ENCODE measurements at places on chromosomes 3 and 15.

GRCh38 chr3:78004571-78004970, 964.7 kb downstream of the ROBO2 start:
- DNase-seq, result no peak

DNA sequence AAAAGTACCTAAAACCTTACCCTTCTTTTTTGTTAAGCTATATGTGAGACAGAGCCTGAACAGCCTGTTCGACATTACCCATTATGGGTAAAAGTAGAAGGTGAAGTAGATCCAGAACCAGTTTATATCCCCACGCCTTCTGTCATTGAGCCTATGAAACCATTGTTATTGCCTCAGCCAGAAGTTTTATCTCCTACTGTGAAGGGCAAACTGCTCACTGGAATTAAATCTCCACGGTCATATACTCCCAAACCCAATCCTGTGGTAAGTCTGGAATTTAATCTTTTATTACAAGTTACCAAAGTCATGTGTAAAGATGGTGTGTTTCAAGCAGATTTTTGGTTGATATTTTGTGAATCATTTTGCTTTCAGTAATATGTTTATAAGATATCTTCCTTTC, 47.1 kb upstream of the MAPKBP1 start:
- no peak for DNase-seq

- no peak for DNase-seq
Measured at GRCh38 chr3:33758281-33758680, 40.1 kb upstream of the PDCD6IP start.

DNA sequence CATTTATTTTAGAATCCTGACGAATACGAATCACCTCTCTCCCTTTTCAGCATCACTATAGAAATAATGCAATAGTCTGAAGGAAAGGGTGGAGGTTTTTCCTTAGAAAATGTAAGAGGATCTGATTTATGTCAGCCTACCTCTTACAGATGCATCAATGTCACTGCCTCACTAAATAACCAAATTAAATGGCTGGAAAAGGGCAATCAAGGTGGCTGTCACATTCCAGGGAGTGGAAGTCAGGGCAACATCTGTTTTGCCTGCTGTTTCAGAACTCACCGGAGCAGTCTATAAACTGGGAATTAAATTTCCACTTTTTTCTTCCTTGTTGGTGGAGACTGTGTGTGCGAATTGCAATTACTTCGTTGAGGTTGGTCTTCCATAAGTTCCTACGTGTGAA, 299.3 kb upstream of the PDZRN3 start:
- peak; percentile 53 for DNase-seq

DNA sequence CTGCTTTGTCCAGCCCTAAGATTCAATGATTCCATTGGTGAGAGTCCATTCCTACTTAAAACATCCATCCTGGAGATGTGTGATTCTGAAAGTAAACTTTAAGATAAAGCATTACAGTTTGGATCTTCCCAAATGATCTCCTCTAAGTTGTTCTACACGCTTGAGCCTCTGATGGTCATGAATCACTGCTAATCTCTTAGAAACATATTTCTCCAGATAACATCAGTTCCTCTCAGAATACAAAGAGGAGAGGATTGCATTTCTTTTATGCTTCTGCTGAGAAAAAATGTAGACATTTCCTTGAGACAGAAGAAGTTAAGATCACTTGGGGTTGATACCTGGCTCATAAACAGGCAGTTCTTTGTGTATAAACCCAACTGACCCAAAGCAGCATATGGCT, 281.2 kb upstream of the DPH6 start:
- DNase-seq, result no peak

DNA sequence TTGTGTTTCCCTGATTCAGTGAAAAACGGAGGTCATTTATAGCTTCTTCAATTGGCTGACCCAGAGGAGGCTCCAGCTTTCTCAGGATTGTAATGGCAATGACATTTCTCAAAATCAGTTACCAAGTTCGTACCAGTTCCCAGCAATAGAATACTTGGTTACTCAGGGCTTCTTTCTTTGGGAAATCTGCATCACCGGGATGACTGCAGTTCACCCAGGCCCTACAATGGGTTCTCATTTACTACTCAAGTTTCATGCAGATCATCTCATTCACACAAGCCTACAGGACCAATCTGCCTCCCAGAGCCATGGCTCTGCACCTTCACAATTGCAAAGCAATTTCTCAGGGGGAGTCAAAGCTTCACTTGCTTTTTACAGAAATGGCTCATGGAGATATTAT, 109.6 kb downstream of the FHIT start:
- DNase-seq, result no peak

- peak; percentile 56 for DNase-seq
Measured at GRCh38 chr3:73848173-73848906, 223.6 kb upstream of the PDZRN3 start.

DNA sequence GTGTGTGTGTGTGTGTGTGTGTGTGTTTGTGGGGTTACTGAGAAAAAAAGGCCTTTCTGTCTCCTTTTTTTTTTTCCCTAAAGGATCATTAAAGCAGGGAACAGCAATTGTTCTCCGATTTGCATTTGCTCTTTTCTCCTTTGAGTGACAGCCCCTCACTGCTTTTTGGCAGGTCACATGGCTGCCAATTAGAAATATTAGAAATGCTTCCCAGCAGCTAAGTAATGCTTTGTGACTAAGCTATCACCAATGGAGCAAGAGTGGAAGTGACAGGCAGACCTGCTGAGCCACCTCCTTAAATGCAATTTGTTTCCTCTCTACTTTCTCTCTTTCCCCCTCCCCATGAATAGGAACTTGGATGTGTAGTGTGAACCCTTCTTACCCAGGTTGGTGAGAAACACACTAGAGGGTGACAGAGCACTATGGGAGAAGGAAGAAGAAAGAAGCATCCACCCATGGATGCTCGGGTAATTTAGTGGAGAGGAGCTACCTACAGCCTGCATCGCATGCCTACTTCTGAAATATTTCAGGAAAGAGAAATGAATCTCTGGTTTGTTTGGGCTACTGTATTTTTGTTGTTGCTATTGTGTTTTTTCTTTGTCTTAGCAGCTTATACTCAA, 165.2 kb upstream of the PDZRN3 start:
- no peak for DNase-seq

GRCh38 chr15:87577336-87577735, 679.2 kb downstream of the NTRK3 start:
- DNase-seq, result no peak

- peak; percentile 63 for DNase-seq
Measured at GRCh38 chr15:23629234-23629805, 18.3 kb downstream of the MAGEL2 start.

GRCh38 chr3:30894521-30895251, at the start of gene GADL1:
TSS of gene GADL1 (minus strand) at chr3:30894661. CDS start at chr3:30894614, 47 bp downstream.
- peak; percentile 20 for DNase-seq

DNA sequence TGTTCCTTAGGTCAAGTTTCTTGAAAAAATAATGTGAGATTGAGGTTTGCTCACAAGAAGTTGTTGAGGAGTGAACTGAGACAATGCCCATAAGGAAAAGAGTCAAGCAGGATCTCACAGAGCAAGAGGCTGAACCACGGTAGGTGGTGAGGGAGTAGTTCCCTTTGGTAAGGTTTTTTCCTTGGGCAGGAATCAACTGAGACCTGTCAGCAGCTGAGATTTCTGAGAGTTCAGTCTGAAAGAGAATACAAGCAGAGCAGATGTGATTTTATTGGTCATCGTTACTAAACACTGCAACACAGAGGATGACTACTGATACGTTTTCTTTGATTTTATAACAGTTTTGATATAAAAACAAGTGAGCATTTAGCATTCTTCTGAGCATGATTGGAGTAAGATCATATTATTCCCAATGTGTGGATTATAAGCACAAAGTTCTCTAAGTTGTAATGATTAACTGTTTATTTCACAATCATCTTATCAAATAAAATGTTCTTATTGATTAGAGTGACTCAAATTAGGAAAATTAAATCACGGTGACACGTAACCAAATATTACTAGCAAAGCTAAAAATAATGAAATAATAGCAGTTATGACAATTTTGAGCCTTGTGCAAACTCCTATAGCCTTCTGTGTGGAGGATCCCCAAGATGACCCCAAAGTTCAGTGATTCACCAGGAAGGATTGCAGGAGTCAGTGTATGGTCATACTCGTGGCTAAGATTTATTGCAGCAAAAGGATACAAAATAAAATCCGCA, 346.2 kb upstream of the ZNF717 start:
- DNase-seq, result no peak

- peak; percentile 25 for DNase-seq
Measured at GRCh38 chr3:172096881-172097420, 57.6 kb downstream of the FNDC3B start.

DNA sequence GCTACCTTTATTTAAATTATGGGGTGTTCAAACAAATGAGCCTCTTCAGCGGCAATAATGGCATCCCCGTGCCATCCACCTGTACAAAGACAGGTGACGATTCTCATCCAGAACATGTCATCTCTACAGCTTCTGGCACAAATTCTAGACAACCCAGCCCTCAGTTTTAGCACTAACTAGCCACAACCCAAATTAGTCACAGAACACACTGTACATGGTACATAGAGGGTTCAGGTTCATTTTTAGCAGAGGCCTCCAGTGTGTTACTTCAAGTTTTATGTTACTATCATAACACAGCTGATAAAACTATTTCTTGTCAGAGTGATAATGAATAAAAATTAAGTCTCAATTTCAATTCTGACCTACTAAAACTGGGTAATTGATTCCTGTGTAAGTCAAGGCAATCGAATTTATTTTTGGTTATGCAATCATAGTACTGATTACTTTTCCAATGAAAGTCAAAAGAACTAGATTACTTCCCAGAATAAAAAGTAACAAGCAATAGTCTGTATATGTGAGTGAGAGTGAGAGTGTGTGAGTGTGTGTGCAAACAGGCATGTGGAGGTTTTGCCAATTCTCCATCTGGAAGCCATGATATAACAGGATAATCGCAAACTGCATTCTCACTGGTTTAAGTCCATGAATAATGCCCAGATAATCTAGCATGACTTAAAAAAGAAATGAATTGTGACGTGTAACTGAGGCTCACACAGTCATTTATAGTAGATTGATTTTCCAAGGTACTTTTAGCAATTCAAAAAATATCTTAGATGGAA, 37.4 kb downstream of the SHQ1 start:
- DNase-seq, result peak; percentile 73

DNA sequence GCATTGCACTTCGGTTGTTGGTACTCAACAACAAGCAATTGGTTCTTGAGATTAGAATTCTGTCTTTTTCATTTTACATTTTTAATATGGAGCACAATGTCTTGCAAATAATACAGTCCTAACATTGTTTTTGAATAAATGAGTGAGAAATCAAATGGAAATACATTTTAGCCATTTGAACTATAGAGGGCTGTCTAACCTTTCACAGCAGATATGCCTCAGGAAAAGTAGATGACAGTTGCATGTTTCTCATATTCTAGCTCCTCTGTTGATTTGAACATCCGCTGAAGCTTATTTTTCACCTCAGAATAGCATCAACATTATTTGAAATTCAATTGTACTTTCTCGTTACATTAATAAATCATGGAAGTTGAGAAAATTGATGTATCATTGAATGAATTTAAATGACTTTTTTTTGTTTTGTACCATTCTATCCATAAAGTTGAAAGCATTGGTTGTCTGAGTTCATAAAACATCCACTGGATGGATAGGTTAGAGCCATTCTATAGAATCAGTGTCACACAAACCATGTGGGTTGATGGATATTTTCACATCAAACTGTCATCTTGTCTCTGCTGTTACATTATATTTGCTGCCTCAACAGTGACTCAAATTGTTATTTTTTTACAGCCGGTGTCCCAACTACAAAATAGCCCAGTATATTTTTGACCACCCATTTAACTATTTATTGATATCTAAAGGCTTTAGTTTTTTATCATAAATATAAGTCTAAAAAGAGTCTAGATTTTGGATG, 928.3 kb downstream of the NSUN3 start:
- no peak for DNase-seq

DNA sequence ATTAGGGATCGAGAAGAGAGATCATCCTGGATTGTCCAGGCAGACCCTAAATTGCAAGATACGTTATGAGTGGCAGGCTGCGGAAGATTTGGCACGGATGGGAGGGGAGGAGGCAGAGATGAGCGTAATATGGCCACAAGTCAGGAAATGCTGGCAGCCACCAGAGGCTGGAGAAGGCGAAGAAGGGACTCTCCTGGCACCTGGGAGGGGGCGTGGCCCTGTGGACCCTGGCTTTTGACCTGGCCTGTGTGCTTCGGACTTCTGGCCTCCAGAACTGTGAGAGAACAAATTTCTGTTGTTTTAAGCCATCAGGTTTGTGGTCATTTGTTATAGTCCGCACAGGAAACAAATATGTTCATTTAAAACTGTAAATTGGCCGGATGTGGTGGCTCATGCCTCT, 31.9 kb upstream of the IGF1R start:
- peak; percentile 96 for DNase-seq

DNA sequence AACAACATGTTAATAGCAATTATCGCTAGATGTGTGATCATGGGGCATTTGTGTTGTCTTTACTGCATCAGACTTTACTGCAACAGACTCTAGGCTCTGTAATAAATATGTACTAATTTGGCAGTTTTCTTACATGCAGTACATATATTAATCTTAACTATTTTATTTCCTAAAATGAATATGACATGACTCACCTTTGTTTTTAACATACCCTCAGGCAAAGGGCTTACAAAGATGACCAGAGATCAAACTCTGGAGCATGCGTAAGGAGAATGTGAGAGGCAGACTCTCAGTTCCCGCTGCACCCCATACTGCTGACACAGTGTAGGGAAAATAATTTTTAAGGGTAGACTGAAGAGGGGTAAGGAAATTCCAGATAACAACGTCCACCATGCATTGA, 7.2 kb upstream of the FAM174B start:
- no peak for DNase-seq

- DNase-seq, result no peak
Measured at GRCh38 chr15:32034106-32034505, 3.8 kb downstream of the CHRNA7 start.

- DNase-seq, result no peak
Measured at GRCh38 chr15:36911322-36911944, 188.9 kb downstream of the MEIS2 start.

GRCh38 chr3:69051756-69052471, at the start of gene TMF1:
TSS of gene TMF1 (minus strand) at chr3:69052333. CDS start at chr3:69052086, 247 bp downstream.
- DNase-seq, result no peak

DNA sequence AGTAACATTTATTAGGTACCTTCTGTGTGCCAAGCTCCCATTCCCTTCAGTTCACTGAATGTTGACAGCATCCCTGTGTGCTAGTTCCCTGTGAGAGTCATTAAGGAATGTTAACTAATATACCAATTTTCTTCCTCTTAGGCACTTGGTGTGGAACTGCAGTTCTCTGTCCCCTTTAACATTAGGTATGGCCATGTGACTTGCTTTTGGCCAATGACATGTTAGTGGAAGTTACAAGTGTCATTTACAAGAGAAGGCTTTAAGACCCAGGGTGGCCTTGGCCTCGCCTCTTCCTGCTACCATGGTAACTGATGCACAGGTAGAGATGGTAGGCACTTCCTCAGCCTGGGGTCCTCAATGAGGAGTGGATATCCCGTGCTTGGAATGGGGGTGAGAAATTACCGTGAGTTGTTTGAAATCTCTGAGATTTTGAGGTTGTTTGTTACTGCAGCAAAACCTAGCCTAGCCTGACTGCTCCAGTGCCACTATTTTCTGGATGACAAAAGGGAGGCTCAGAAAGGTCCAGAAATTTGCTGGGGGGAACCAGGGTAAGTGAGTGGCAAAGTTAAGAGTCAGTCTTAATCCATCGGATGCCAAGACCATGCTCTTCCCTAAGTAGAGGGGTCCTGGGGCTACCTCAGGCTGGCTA, 21.2 kb upstream of the LINGO1 start:
- no peak for DNase-seq
